ENCODE measurements at places on chromosomes 7 and 10.

DNA sequence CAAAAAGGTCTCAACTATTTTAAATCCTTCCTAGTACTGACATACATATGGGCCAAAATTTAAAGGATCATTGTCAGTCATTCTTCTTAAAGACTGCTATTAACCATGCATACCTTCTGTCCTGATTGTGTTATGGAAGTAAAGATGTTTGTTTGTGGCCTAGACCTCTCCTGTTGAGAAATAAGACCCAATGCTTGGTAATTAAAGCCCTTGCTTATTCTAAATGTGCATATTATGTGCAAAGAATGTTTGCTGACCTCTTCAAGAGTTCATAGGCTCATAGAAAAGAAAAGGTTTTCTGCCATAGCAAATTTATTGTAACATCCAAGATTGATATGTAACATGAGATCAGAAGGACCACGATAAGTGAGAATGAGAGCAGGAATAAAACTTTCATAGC is 145.6 kb downstream of the TWIST1 start:
- DNase-seq = no peak

GRCh38 chr10:12264204-12264940 is 68.4 kb downstream of the CDC123 start:
- DNase-seq = peak; percentile 51

- no peak for DNase-seq
Measured at GRCh38 chr7:117041822-117042221, 88.5 kb downstream of the ST7 start.

- no peak for DNase-seq
Measured at GRCh38 chr7:152351168-152351567, 84.6 kb downstream of the KMT2C start.

GRCh38 chr7:22651534-22652243 is 75.3 kb upstream of the IL6 start:
- DNase-seq = no peak

DNA sequence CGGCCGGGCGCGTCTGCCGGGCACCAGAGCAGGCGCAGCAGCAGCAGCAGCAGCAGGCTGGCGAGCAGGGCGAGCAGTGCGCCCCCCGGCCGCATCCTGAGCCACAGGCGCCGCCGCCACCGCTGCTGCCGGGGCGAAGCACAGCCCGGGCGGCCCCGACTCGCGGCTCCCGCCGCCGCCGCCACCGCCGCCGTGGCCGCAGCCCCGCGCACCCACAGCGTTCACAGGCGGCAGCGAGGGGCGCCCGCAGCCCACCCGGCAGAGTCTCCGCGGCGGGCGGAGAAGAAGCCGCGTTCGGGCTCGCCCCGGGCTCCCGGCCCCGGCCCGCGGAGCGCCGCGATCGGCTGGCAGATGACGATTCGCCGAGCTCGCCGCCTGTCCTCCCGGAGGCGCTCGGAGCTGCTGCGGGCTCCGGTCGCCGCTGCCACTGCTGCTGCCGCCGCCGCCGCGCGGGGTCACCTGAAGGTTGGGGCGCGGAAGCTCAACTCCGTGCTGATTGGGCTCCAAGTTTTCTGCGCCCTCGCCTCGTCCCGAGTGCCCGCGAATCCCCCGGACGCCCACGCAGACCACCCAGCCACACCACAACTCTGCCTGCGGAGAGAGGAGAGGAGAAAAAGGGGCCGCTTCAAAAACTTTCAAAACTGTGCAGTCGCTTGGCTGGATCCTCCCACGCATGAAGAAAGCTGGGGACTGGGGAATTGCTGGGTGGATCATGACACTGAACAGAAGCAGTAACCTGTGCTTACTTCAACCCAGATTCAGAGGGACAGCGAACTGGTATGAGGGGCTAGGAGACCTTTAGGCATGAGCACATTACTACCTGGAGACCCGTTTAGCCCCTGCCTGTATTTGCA is at the start of gene ST8SIA6:
ST8SIA6 (minus strand) TSS at position 435 of the 854 bp plus-strand sequence; CDS start at position 95, 340 bp downstream.
- no peak for DNase-seq

GRCh38 chr7:146659732-146660131 is 543.1 kb downstream of the CNTNAP2 start:
- DNase-seq = no peak

DNA sequence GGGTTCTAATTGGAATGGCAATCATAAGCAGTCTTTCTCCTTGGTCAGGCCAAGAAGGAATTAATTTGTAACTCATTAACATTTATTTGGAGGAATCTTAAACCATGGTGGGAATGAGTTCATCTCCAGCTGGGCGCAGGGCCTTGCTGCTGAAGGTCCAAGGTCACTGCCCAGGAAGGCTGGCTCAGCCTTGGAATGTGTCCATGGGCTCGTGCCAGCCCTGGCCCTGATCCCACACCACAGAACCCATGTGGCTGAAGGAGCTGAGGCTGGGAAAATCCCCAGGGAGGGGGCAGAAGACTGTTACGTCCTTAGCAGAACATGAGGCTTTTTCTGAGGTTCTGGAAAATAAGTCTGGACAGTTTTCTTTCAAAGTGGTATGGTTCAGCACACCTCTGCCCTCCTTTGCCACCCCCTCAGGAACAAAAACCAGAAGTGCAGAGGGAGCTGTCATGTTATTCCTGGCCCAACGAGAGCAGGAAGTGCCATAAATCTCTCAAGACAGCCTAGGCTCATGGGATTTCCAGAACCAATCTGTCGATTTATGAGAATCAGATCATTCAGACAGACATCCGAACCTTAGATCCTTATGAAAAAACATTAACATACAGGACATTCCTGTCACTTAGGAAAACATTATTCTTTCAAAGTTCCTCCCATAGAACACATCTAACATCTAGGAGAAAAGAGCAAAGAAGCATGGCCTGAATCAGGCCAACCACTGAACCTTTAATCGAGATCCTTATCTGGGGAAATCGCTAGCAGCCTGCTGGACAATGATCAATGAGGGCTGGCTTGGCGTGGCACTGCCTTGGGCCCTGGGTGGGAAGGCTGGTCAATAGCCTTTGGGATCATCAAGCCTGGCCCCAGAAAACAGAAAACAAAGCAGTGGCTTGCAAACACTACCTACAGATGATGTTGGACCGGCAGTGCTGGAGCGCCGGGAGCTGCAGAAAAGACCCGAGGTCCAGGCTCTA is 134.3 kb downstream of the TAX1BP1 start:
- DNase-seq = no peak

DNA sequence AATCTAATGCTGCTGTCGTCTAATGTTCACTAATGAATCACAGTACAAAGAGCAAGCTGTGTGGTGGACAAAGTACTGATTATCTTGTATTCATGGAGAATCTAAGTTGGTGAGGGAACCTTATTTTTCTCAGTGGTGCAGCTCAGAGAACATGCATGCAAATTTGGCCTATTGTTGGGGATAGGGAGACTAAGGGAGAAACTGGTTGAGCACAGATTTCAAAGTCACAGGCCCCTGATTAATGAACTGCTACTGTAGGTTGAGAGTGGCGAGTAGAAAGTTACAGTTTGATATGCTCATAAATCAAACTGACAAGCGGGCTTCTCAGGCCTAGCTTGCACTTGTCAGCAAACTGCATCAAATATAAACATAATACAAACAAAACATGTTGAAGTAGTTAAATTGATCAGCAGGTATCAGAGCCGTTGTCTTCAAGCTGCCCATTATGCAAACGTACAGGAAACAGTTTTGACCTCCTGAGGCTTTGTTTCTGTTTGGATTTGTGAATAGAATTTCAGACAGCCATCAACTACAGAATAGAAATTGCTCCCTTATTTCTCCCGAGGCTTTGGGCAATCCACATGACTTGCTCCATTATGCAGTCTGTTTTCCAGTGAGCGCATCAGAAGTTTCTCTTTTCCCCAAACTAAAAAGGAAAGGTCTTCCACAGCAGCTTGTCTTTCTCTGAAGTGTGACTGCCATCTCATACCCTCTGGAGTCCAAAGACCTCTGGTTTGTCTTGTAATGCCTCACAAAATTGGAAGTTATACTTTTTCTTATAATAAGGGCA is 215.8 kb downstream of the FOXP2 start:
- DNase-seq = no peak

DNA sequence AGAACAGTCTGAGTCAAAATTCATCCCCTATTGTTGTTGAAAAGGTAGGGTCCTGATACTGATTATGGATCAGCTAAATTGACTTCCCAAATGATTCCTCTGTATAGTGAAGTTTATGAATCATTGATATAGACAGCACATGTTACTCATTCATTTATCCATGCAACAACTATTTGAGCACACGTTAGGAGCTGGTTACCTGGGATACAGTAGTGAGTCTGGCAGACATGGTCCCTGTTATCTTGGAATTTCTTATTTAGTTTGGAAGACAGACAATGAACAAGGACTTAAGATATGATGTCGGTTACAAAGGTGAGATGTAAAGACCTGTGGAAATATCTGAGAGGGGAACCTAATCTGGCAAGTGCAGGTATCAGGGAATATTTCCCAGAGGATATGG is 28.0 kb upstream of the KIAA1217 start:
- no peak for DNase-seq

DNA sequence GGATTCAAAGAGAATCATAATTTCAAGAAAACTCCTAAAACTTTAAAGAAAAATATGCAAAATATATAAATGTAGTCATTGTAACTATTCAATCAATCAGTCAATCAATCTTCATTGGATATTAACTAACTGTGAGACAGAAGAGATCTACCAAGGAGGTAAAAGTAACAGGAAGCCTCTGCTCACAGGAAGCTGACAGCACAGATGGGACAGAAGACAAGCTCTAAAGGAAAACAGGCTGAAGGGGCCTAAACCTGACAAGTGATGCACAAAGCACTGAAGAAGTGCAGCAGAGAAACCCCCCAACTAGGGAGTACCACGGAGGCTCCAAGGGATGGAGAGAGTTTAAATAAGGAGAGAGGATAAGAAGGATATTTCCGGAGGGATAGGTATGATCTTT is 173.0 kb downstream of the SKAP2 start:
- DNase-seq = no peak

DNA sequence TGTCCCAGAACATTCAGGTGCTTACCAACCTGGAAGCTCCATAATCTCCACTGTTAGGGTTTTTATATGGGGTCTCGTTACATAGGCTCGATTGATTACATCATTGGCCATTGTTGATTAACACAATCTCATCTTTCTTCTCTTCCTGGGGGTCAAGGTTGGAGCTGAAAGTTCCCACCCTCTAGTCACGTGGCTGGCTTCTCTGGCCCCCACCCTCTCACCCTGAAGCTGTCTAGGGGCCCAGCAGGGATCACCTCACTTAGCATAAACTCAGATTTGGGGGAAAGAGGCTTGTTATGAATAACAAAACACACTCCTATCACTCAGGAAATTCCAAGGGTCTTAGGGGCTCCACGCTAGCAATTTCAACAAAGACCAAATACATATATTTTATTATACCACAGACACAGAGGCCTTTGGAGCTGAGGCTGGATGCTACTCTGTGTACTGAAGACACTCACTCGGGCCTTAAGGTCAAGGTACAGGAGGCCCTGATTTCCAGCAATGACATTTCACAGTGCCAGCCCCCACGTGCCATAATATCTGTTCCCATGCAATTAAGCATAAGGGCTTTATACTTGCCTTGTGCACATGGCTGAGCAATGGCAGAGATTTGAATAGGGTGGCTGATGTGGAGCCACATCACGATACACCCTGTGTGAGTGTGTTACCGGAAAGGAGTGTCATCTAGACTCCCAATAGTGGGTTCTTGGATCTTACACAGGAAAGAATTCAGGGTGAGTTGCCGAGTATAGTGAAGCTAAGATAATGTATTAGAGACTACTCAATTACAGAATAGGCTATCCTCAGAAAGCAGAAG is 108.2 kb downstream of the COL26A1 start:
- DNase-seq = no peak

- DNase-seq = no peak
Measured at GRCh38 chr7:134737566-134738345, 41.7 kb upstream of the CALD1 start.

DNA sequence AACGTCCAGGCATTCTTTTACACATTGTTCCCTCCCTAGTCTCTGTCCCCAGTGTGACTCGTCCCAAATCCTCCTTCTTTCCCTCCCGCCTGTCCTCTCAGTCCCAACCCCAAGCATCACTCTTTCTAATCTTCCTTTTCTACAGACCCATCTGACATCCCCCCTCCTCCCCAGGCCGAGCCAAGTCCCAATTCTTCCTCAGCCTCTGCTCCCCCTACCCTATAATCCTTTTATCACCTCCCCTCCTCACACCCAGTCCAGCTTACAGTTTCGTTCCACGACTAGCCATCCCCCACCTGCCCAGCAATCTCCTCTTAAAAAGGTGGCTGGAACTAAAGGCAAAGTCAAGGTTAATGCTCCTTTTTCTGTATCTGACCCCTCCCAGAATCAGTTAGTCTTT is 95.1 kb downstream of the MACC1 start:
- DNase-seq = no peak

GRCh38 chr10:79248341-79249185 is 98.7 kb upstream of the PPIF start:
- DNase-seq = no peak

DNA sequence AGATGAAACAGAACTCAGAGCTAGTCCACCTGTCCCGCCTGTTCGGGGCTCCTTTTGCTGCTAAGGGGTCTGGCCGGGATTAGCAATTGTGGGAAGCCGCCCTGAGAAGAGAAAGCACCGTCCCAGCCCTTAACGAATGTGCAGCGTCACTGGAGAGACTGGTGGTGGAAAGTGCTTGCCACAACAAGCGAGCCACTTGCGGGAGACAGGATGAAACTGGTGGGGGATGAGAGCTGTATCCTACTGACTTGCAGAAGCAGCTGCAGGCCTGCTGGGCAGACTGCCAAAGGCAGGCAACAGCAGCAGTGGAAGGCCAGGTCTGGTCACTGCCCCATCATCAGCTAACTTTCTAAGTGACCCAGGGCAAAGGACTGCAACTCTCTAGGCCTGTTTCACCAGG is 95.4 kb downstream of the FAM53B start:
- DNase-seq = peak; percentile 63

DNA sequence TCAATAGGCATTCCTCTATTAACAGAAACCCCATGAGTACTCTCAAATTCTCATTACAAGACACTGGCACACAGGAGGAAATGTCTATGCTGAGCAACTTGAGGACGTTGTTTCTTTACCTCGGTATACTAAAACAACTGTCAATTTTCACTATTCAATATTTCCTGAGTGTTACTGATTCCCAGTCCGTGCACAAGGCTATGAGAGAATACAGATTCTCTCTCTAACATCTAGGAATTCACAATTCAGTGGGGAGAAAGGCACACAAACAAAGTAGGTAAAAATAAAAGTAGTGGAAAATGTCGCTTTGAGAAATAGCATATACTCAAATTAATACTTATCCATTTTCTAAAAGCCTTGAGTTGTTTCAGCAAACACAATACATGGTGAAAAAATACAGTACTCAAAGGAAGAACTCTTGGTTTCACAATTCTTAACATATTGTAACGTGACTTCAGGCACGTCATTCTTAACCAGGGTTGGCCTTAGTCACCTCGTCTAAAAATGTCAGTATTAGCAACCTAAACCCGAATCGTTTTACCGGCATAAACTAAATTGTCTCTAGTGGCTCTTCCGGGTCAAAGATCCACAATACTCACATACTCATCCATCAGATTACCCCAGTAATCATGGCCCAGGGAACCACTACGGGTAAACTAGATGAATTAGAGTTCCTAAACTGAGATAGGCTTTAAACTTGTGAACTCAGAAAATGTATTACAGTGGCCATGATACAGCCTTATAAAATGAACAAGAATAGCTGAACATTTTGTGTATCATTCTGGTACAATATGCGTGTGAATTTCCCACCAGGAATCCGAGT is 1.5 kb downstream of the IPMK start:
- no peak for DNase-seq

All from central memory CD8-positive, alpha-beta T cell (primary cell).